ENCODE measurements at places on chromosomes 11 and 22. TPM values are rescaled to one million over a fixed set of nuclear protein-coding genes. Genes with fewer than 3 reads are reported as not detected.

Gene LRRC74B
- total RNA-seq, result under 0.01 TPM

Gene CD248
- 52.9 TPM for total RNA-seq

Gene SLC17A6
- total RNA-seq, result not detected

Gene TMEM80
- total RNA-seq, result 10.1 TPM

Gene GVQW3
- total RNA-seq, result 1.8 TPM

Gene MRGPRE
- total RNA-seq, result not detected

Gene FAM118A
- total RNA-seq, result 10.4 TPM

Gene CYTH4
- total RNA-seq, result 0.14 TPM

Gene C11orf21
- total RNA-seq, result not detected

Gene OR8K5
- not detected for total RNA-seq

Gene SLC7A4
- not detected for total RNA-seq

Gene SPA17
- total RNA-seq, result 5.0 TPM

Gene LARGE2
- not detected for total RNA-seq

Data from smooth muscle cell of the umbilical artery (primary cell).